ENCODE measurements at places on chromosomes 11 and 22.
A peak's percentile ranks its signal among the peaks of the same experiment; 100 is the strongest.

GRCh38 chr11:42025121-42025803 lies 565.8 kb upstream of the LRRC4C start:
- DNase-seq, result no peak

DNA sequence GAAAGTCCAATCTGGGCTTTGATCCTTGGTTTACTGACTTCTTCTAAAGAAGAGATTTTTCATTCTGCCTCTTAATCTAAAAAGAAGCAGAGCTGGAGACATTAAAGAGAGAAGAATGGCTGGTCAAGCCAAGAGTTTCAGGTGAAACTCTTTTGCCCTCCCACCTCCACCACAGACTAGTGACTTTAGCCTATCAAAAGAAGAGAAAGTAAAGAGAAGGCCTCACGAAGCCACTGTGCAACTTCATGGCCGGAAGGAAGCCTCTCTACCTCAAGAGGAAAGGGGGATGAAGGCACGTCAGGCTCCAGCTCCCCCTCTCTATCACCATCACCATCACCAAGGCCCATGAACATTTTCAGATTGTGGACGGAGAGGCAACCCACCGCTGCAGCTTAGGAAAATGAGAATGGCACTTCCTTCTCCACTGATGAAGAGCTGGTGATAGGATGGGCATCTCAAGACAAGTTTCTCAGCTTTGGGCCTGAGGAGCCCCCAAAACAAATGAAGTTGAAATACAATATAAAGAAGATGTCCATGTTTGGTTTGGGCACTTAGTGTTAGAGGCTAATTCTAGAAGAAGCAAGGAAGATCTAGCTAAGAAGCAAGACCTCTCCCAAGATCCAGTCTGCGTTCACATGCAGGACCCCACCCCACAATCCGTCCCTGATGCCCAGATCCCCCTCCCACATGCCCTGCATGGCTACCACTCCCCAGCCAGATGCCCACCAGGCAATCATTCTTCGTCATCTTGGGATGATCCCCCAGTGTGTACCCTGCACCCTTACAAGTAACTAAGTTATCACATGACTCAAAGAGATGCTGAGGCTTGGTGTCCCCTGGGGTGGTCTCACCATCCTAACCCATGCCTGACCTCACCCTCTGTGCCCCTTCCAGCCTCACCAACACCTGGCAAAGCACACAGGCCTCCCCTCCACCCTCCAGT lies 52.6 kb downstream of the IGSF9B start:
- DNase-seq, result peak; percentile 10

- peak; percentile 63 for DNase-seq
Measured at GRCh38 chr11:57513911-57514537, 1.5 kb downstream of the SLC43A1 start.

DNA sequence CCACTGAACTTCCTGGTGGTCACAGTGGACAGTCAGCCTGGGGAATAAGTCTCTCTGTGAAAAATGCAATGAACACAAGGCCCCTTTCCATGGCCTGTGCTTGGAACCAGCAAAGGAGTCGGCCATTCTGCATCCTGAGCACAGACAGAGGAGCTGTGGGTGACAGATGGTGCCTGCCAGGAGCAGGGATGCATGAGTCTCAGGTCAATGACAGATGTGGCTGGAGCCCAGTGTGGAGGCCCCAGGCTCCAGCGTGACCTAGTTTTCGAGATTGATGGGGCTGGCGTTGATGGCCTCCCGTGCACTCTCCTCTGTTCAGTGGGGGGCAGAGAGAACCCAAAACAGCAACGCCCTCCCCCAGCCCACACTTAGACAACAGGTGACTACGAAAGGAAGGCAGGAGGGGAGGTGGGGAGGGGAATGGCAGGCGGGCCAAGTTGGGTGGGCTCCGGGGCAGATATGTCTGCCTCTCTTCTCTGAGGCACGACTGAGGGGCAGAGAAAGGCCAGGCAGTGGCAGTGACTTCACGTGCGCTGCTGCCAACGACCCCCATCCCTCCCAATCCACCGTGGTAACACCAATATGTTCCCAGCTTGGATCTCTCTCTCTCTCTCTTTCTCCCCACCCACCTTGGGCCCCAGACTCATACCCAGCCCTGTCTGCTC lies 34.4 kb upstream of the CD5 start:
- DNase-seq, result no peak

- no peak for DNase-seq
Measured at GRCh38 chr22:30274437-30274812, 7.8 kb upstream of the OSM start.

DNA sequence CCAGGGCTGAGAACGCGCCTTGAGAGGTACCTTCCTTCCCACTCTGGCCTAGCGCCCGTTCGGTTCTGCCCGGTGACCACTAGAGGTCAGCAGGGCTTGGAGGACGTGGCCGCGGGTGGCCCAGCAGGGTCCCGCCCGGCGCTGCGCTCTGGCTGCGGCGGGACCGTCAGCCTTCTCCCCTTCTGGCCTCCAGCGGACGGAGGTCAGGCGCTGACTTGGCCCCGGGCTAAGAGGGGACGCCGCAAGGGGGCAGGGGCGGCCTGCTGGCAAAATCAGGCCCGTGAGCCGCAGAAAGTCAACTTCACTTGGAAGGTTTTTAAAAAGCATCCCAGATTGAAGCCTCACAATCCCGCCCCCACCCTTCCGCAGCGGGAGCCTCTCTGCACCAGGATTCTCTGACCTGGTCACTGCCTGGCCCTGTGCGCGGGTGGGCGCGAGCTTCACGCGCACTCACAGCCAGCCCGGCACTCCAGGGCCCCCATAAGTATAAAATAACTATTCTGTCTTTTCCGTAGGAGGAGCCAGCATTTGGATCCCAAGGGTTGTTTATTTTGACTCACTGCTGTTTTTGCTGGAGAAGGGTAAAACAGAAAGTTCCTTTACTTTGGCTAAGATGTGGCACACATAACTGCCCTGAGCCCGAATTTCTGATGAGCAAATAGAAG lies 23.2 kb upstream of the ZBTB16 start:
- peak; percentile 91 for DNase-seq

- peak; percentile 66 for DNase-seq
Measured at GRCh38 chr22:50173311-50173982, 2.9 kb downstream of the PANX2 start.

- DNase-seq, result peak; percentile 33
Measured at GRCh38 chr11:2573240-2574042, 126.4 kb downstream of the KCNQ1OT1 start.

GRCh38 chr22:50058906-50059880 lies 1.1 kb upstream of the TTLL8 start:
- no peak for DNase-seq

DNA sequence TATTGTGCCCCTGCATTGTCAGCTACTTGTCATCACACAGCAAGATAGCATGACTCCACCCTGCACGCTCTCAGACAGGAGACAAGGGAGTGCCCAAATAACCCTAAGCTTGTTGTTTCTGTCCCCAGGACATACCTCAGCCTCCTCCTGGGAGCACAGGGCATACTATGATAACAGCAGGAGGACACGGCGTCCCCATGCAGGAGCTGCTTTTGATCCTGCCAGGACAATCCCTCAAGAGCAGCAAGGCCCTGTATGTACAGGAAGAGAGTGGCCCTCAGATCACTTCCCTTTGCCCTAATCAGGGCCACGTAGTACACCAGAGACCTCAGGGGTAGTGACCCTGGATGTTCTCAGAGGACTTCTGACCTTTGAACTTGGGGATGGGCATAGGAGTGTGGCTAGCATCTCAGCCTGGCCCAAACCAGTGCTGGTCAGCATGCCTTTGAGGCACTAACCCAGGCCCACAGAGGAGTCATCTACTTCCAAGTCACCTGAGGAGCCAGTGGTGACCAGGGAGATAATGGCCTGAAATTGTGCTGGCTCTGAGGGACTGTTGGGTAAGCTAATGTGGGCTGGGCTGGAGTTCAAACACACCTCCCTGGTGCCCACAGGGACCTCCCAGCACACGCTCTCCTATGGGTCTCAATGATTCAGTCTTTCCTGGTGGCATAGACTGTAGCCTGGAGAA lies 9.2 kb downstream of the APOA4 start:
- DNase-seq, result no peak

- no peak for DNase-seq
Measured at GRCh38 chr11:67440229-67441097, 2.8 kb downstream of the CORO1B start.

DNA sequence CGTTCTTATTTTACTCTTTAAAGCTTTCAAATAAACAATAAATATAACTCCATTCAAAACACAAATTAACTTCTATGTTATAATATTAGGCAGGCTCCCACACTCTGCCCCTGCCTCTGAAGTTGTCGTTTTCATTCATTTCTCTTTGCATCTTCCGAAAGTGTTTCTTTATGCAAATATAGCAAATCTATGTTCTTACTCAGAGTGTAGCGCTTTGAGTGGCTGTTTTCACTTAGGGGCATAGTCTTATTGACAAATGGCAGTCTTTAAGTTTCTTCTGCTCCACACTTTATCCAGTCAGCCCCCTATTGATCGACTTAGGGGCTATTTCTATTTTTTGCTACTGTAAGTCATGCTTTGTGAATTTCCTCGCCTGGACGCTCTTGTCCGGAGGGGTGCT lies 45.3 kb upstream of the RTL6 start:
- no peak for DNase-seq

DNA sequence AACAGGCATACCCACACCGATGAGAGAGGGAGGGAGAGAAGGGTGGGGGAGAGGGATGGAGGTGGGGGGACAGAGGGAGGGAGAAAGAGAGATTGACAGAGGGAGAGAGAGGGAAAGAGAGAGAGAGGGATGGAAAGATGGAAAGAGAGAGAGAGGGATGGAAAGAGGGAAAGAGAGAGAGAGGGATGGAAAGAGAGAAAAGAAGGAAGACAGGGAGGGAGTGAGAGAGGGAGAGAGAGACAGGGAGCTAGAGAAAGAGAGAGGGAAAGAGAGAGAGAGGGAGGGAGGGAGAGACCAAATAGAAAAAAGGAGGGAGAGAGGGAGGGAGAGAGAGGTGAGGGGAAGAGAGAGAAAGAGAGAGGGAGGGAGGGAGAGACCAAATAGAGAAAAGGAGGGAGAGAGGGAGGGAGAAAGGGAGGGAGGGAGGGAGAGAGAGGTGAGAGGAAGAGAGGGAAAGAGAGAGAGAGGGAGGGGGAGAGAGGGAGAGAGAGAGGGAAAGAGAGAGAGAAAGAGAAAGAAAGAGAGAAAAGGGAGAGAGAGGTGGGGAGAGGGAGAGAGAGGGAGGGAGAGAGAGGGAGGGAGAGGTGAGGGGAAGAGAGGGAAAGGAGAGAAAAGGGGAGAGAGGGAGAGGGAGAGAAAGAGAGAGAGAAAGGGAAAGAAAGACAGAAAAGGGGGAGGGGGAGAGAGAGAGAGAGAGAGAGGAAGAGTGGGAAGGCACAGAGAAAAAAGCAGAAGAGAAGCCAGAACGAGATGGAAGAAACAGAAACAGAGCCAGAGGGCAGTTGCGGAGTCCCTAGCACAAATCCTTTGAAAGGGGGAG lies 23.8 kb downstream of the MB start:
- no peak for DNase-seq

DNA sequence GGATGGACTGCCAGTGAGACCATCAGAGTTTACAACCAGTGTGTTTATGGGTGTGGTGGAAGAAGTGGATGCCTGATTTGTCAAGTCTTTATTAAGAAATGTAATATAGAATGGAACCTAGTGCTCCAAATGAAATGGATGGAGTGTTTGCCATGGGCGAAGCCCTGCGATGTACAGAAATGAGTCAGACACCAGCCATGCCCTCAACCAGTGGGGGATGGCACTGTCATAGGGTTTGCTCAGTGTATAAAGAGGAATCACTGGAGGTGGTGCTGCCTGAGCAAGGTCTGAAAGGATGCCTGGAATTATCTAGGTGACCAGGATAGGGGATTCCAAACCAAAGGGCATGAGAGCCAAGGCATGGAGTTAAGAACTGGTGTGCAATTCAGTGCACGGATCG lies 120.9 kb upstream of the MTNR1B start:
- no peak for DNase-seq

- no peak for DNase-seq
Measured at GRCh38 chr11:13880634-13881033, 81.9 kb upstream of the SPON1 start.

DNA sequence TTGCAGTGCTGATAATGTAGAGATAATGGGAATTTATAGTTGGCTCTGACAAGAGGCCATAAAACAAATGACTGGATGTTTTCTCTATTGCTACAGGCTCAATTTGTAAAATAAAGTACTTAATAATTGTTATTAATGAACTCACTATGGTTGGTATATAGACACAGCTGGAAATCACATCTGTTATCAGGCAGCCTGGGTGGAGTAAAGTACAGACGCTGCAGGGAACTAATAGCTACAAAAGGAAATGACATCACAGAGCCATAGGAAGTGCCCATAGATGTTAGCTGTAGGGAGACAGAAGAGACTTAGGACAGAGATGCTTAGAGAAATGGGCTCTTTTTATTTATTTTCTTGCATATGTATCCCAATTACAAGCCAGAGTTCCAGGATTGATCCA lies 81.0 kb upstream of the SNX19 start:
- DNase-seq, result no peak

DNA sequence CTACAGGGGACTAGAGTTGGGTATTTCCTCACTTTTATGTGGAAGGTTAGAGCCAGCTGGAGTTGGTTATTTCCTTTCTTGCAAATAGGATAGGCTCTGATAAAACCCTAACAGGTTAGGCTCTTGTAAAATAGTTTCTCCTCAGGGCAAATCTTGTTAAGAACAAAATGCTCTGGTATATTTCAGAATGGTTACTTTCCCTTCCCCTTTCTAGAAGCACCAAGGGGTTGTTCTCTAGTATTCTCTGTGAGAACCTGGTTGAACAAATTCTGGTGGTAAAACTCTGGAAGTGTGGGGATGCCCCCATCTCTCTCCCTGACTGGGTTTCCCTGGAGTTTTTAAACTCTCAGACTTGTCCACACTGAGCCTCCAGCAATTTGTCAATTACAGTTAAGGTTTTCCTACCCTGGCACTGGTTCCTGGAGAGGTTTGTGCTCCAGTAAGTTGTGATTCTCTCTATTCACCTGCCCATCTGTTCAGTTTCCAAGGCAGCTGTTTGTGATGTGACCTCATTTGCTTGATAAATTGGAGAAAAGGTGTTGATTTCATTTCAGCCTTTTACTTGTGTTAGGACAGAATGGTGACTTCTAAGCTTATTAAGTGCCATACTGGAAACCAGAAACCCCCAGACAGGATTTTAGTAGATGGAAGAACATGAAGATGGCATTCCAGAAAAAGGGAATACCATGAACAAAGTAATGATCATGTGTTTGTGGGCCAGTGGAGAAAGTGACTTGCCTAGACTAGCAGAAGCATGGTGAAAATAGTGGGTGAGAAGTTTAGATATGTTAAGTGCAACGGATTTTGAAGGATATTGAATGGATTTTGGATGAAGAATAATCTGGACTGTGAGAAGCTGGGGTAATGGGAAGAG lies 64.6 kb downstream of the EXT2 start:
- no peak for DNase-seq

GRCh38 chr11:70671083-70671482 lies 272.8 kb downstream of the CTTN start:
- DNase-seq, result peak; percentile 44

All from lower lobe of right lung (tissue), 2 donors.